ENCODE measurements at places on chromosomes 5 and 9. TPM values are rescaled to one million over a fixed set of nuclear protein-coding genes. Genes with fewer than 3 reads are reported as not detected.

KIF24 gene
- total RNA-seq, result 0.51 TPM

ABLIM3 gene
- total RNA-seq, result 48.1 TPM

TBC1D13 gene
- 7.4 TPM for total RNA-seq

EIF4E1B gene
- not detected for total RNA-seq

BTNL3 gene
- not detected for total RNA-seq

FOXD4L3 gene
- not detected for total RNA-seq

Data from fibroblast of lung (primary cell).